ENCODE measurements at places on chromosomes 13 and 19.
A peak's percentile ranks its signal among the peaks of the same experiment; 100 is the strongest.

DNA sequence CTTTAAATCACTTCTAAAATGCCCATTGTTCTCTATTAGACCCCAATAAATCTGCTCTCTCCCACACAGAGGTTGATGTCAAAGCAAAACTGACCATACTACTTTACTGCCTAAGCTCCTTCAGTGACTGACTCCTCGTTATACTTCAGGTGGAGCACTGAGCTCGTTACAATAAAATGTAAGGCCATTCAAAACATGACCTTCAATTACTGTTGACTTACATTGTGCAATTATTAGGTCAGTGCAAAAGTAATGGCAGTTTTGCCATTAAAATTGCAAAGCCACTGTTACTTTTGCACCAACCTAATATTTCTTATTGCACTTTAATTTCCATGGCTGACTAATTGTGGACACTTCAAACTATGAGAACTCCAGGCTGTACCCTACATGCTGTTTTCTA lies 314.9 kb downstream of the MZT1 start:
- DNase-seq: no peak

- DNase-seq: no peak
These were observed 239.4 kb downstream of the DCLK1 start for GRCh38 chr13:35891507-35892441.

DNA sequence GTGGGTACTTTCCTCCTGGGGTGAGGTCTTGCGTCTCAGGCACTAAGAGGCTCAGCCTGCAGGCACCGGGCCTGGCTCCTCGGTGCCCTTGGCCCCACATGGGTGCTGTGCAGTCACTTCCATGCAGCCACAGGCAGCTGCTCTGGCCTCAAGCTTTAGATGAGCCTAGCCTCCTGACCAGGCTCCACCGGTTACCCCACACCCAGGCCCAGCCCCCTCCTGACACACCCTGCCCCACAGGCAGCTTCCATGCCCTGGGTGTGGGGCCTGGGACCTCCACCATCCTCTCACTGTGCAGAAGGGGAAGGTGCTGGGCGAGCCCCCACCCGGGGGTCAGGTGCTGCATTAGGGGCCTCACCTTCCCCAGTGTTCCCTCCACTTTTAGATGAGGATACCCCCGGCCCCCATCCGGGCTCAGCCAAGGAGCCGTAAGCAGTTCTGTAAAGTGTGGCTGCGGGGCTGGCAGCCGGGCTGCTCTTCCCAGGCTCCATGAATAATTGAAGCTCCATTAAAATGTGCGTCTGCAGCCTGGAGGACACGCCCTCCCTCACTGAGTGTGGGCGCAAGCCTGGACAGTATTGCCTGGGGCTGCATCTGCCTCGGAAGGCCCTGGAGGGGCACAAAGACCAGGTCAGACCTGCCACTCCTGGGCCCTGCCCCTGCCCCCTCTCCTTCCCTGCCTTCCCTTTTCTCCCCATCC lies 72.5 kb upstream of the KCTD15 start:
- DNase-seq: no peak

- no peak for DNase-seq
These were observed 8.2 kb upstream of the ADAMTS10 start for GRCh38 chr19:8618751-8619150.

DNA sequence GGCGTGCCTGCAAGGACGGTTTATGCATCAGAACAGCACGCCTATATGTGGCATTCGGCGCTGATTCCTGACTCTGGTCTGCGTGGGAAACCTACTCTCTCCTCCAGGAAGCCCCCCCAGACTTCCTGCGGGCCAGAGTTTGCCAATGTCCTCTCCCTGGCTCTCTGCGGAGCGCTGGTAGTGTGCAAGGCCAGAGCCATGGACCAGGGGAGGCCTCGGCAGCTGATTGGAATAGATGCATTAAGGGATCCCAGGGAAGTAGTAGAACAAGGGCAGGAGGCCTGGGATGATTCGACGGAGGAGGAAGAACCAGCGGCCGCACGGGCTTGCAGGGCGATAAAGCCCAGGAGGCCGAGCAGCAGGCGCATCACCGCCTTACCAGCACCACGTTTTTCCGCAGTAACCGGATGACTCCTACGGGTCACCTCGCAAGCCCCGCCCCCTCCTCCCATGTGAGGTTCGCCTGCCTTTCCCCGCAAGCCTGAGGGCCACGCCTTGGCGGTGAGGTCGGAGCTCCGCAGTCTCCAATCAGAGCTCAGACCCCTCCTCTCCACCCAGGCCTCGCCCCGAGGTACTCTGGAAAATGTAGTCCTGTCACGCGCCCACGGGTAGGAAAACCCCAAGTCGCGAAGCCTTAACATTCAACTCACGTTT lies 5.0 kb downstream of the CLEC11A start:
- DNase-seq: peak; percentile 90

DNA sequence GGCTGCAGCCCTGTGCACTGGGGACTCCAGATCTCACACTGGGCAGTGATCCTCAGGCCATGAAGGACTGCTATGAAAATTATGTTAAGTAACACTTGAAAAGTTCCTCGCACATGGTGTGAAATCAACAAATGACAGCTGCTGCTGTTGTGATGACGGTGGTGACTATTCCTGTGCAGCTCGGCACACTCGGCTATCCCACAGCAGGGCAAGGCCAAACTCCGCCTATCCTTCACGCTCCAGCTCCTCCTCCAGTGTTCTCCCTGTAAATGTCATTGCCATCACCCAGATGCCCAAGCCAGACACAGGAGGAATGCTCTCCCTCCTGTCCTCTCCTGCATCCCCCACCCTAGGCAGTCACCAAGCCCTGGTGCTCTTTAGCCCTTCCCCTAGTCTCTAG lies 31.3 kb downstream of the GRIK5 start:
- no peak for DNase-seq

DNA sequence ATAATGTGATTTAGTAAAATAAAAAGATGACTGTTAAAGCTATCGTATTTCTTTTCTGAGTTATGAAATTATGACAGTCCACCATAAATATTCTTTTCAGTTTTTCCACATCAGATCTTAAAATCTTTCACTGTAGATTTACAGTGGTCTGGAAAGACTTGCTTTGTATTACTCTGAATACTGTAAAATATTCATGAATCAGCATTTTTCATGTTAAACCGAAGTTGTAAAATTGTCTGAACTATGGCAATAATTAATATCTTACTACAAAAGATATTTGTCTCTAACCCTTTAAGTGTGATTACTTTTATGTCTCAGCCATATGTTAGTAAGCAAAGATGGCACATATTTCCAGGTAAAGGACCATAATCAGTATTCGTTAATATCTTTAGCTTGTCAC lies 1397.2 kb upstream of the PCDH9 start:
- DNase-seq: no peak

DNA sequence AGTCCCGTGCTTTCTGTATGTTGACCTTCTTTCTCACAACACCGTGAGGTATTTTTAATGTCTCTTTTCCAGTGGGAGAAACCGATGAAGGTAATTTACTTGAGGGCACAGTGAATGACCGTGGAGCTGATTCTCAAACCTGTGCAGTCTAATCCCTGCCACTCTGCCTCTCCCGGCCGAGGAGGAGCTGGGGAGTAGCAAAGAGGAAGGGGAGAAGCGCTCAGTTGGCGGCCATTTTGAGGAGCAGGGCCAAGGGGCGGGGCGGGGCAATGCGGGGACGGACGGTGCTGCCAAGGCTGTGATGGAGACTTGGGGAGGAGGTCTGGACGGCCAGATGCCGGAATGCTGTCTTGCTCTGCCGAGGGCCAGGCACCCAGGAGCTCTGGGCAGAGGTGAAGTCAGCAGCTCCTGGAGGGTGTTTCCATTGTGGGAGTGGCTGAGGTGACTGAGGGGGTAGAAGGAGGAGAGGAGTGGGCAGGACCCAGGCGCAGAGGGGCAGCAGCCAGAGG lies 12.4 kb upstream of the RANBP3 start:
- DNase-seq: no peak

- DNase-seq: no peak
These were observed 14.8 kb downstream of the EPSTI1 start for GRCh38 chr13:42977219-42977659.

GRCh38 chr19:48878196-48879024 lies 6.2 kb downstream of the PPP1R15A start:
- no peak for DNase-seq

- DNase-seq: no peak
These were observed 133.0 kb upstream of the TRPC4 start for GRCh38 chr13:38002606-38003005.

- DNase-seq: no peak
These were observed 560 bp downstream of the TMEM86B start for GRCh38 chr19:55228015-55228391.

- no peak for DNase-seq
These were observed 415.9 kb downstream of the IRS2 start for GRCh38 chr13:109370496-109370895.

- peak; percentile 56 for DNase-seq
These were observed at the start of gene TMEM59L for GRCh38 chr19:18612772-18613588. Gene TMEM59L (plus strand): TSS chr19:18612870. CDS start chr19:18612959, 89 bp downstream.

- DNase-seq: no peak
These were observed 1.9 kb upstream of the LINGO3 start for GRCh38 chr19:2309734-2310362.

- peak; percentile 29 for DNase-seq
These were observed 26.9 kb downstream of the NOTCH3 start for GRCh38 chr19:15173746-15174404.

- DNase-seq: no peak
These were observed 12.8 kb upstream of the UPF3A start for GRCh38 chr13:114268344-114269280.

DNA sequence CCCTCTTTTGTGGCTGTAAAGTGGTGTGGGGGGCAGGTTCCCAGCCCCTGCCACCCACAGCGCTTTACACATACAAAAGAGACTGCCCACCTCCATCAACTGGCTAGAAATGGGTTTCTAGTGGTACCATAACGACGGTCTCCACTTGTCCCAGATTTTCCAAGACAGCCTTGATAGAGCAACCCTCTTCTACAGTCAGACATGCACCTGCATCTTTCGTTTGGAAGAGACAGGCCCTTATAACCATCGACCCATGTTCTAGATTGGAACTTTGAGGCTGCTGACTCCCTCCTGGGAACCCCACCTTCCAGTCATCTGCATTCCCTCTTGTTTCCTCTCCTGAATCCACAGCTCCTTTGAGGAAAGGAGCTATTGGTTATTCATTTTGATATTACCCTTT lies 63.1 kb downstream of the GSX1 start:
- no peak for DNase-seq

DNA sequence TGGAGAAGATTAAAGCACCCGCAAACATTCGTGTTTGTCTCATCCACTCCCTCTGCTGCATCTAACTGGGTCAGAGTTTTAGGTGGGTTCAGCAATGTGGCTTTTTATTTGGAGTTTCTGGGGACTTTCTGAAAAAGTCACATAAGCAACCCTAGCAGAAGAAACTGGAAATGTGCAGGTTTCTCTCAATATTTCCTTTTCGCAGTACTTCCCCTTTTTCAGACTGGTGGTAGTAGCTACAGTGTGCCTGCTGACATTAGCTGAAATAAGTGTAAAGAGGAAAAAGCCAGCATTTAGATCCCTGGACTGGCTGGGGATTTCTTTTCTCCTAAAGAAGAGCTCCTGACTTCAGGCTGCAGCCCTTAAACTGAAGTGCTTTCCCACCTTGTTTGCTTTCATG lies 15.9 kb upstream of the OLFM4 start:
- no peak for DNase-seq

DNA sequence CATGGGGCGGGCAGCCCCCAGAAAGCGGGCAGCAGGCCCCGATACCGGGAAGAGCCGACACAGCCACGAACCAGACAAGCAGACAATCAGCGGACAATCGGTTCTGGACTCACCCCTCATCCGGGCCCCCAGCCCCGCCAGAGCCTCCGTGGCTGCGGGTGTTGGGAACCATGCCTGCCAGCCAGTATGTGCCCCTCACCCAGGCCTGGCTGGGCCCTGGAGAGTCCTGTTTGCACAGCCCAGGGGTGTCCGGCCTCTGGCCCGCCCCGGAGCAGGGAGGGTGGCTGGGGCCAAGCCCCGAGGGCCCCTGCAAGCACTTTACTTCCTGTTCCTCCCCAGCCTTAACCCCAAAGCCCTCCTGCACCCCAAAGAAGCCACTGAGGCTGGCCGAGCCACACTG lies 7.8 kb downstream of the PODNL1 start:
- no peak for DNase-seq

- no peak for DNase-seq
These were observed 97.6 kb upstream of the SLITRK6 start for GRCh38 chr13:85896516-85897450.

- no peak for DNase-seq
These were observed 8.7 kb downstream of the MARCHF2 start for GRCh38 chr19:8421484-8422461.

DNA sequence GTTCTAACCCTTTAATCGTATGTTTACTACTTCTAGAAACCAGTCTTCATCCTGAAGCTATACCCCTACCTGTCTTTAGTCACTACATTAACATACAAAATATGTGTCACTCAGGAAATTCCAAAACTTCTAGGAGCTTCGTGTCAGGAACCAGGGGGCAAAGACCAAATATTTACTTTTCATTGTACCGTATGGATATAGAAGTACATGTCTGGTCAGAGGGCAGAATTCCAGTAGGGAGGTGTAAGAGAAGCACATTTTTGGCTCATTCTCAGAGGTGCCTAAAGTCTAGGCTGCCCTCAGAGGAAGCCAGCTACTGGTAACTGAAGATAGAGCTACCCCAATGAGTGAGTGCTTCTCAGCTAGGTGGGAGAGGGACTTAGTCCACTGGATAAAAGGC lies 320.7 kb downstream of the DIAPH3 start:
- DNase-seq: no peak

GRCh38 chr19:32053376-32053775 lies 292.0 kb upstream of the ZNF507 start:
- DNase-seq: no peak

- no peak for DNase-seq
These were observed 9.1 kb downstream of the EXOSC8 start for GRCh38 chr13:37009692-37010091.

GRCh38 chr13:41577436-41577835 lies 120.1 kb downstream of the RGCC start:
- DNase-seq: no peak

DNA sequence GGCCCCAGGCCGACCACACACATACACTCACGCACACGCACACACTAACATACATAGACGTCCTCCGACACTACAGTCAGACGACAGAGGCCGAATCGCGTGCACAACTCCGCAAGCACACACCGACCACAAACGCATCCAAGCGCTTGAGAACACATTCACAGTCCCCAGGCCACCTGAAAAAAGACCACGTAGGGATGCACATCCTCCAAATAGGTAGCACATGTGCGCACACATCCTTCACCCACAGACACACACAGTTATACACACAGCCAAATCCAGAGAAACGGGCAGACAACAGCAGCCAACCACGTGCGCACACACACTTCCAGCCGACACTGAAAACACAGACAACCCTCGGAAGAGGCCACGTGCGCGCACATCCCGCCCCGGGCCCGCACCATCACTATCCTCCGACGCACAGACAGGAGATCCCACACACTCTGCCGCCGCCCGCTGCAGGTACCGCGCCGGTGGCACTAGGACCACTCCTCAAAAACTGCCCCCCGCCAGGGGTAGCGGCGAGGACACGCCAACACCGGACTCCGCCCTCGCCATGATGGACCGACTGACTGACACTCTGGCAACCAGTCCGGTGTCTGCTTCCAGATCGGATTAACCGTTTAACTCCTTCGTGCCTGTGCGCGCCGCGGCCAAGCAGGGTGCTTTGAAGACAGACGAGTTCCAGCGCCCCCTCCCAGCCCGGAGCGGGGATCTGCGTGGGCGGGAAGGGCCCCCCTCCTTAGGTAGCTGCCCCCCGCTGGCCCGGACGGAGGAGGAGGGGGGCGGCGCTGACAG lies 493 bp upstream of the PDE4A start:
- peak; percentile 65 for DNase-seq
